ENCODE measurements at places on chromosomes 4 and X.

DNA sequence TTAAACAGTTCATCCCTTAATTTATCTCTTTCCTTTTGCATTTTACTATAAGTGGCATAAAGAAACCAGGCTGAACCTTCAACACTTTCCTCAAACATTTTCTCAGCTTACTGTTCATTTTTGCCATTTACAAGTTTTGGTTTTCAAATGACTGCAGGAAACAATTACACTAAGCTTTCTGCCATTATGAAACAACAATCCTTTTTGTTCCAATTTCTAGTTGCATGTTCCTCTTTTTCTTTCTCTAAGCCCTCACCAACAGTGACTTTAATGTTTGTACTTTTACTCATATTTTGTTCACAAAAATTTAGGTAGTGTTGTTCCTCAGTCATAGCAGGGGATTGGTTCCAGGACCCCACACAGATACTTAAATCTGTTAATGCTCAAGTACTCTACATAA, 1526.1 kb downstream of the STIM2 start:
- no peak for DNase-seq

- peak; percentile 72 for DNase-seq
These were observed 32.9 kb upstream of the STX18 start for GRCh38 chr4:4574792-4575191.

- no peak for DNase-seq
These were observed 8.8 kb downstream of the STK26 start for GRCh38 chrX:132031867-132032266.

- DNase-seq: peak; percentile 63
These were observed 189.1 kb upstream of the C1QTNF7 start for GRCh38 chr4:15238720-15239119.

- DNase-seq: peak; percentile 72
These were observed 217.4 kb upstream of the PITX2 start for GRCh38 chr4:110840221-110840654.

GRCh38 chr4:100075056-100075455, 115.2 kb downstream of the DDIT4L start:
- no peak for DNase-seq

DNA sequence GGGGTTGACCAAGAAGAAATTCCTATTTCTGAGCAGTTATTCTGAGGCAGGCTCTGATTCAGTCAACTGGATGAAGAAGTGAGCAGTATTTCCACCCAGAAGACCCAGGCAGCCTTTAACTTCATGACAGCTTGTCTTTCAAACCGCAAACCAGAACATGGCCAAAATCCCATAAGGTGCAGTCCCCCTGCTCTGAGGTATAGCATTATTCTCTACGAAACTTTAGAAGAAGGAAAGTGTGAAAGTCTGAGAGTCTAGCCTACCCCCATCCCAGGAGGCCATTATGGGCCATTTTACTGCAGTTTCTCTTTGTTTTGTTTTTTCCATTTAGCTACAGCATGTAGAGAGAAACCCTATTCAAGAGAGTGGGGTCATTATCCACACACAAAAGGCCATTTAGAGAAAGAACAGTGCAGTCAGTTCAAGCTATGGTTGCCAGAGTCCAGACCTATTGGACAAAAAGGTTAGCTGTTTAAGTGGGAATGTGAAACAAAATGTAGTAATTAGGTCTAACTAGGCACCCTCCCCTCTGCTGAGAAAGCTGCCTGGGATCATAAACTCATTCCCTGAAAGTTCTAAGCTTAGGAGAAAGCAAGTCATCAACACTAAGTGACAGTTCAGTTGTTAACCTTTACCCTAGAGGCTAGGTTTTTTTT, 52.1 kb upstream of the RASGEF1B start:
- DNase-seq: no peak

- DNase-seq: peak; percentile 60
These were observed 33.4 kb upstream of the ENPP6 start for GRCh38 chr4:184250795-184251669.

DNA sequence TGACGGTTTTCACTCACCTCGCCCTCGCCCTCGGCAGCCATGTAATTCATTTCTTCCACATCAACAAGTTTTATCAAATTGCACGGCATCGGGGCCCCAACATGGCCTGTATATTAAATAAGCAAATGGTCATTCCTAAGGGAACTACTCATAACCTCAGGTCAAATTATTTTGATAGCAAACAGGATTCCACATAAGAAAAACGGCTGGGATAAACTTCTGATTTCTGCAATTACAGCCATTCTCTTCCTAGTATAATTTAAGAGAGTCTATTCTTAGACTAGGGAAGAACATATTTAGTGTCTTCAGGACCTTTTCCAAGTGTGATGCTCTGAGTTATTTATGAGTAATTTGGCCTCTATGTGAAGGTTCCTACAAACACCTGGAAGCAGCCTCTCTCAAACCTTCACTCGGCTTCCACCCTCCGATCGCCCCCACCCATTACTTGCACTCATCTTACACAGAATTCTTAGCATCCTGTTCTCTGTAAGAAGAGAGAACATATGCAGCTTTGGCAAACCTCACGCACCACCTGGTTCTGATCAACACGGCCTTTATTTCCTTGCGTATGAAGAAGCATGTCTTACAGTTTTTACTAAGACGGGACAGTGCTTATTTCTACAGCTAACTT, 29.4 kb upstream of the CENPU start:
- DNase-seq: peak; percentile 25

GRCh38 chr4:123589301-123589700, 192.7 kb downstream of the SPRY1 start:
- no peak for DNase-seq
